ENCODE measurements at places on chromosomes 3 and 15.

- no peak for DNase-seq
- H3K27me3 ChIP-seq, result no peaks in the 10 kb centered on the region
- peaks cover 7% of the 10 kb centered on the region for H3K4me1 ChIP-seq
- no peak overlapping the region for H3K4me3 ChIP-seq
- no peak overlapping the region for H3K27ac ChIP-seq
- H3K36me3 ChIP-seq, result no peaks in the 10 kb centered on the region
Observed at GRCh38 chr15:85514413-85514812, 134.0 kb downstream of the AKAP13 start.

DNA sequence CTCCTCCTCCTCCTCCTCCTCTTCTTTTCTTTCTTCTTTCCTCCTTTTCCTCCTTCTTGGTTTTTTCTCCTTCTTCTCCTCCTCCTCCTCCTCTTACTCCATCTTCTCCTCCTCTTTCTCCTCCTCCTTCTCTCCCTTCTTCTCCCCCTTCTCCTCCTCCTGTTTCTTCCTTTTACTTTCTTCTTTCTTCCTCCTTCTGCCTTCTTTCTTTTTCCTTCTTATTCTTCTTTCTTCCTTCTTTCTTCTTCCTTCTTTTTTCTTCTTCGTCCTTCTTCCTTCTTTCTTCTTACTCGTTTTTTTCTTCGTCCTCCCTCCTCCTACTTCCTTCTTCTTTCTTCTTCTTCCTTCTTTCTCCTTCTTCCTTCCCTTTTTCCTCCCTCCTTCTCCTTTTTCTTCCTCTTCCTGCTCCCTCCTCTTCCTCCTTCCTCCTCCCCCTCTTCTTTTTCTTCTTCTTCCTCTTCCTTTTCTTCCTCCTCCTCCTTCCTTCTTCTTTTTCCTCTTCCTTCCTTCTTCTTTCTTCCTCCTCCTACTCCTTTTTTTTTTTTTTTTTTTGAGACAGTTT lies 92.1 kb downstream of the SLMAP start:
- no peaks in the 10 kb centered on the region for H3K36me3 ChIP-seq
- H3K4me1 ChIP-seq, result no peaks in the 10 kb centered on the region
- H3K27ac ChIP-seq, result no peak overlapping the region
- H3K27me3 ChIP-seq, result no peaks in the 10 kb centered on the region
- no peak overlapping the region for H3K4me3 ChIP-seq

GRCh38 chr15:90209591-90209990 lies 8.5 kb downstream of the SEMA4B start:
- H3K4me1 ChIP-seq, result peaks cover 61% of the 10 kb centered on the region
- H3K36me3 ChIP-seq, result no peaks in the 10 kb centered on the region
- DNase-seq, result no peak
- H3K27me3 ChIP-seq, result no peaks in the 10 kb centered on the region
- no peak overlapping the region for H3K4me3 ChIP-seq
- no peak overlapping the region for H3K27ac ChIP-seq

- H3K27me3 ChIP-seq, result no peaks in the 10 kb centered on the region
- H3K4me3 ChIP-seq, result no peak overlapping the region
- DNase-seq, result no peak
- H3K4me1 ChIP-seq, result no peaks in the 10 kb centered on the region
Observed at GRCh38 chr3:60431599-60431958, 819.7 kb downstream of the FHIT start.

DNA sequence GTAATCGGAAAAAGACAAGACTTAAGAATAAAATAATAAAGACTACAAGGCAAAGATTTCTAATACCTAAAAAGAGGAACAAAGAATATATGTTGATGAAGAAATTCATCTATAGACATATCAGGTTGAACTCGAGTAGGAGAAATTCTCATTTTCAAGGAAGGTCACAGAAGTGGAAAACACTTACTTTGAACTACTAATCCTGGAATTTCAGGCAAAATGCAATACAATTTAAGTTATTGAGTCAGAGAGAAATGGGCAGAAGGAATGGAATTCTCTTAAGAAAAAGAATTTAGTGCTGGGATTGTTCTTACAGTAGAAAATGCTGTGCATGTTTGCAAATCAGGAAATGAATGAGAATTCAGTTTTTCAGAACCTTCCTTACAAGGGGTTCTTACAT lies 135.9 kb upstream of the TGFBR2 start:
- no peaks in the 10 kb centered on the region for H3K27me3 ChIP-seq
- no peaks in the 10 kb centered on the region for H3K36me3 ChIP-seq
- no peaks in the 10 kb centered on the region for H3K4me1 ChIP-seq
- no peak overlapping the region for H3K4me3 ChIP-seq

DNA sequence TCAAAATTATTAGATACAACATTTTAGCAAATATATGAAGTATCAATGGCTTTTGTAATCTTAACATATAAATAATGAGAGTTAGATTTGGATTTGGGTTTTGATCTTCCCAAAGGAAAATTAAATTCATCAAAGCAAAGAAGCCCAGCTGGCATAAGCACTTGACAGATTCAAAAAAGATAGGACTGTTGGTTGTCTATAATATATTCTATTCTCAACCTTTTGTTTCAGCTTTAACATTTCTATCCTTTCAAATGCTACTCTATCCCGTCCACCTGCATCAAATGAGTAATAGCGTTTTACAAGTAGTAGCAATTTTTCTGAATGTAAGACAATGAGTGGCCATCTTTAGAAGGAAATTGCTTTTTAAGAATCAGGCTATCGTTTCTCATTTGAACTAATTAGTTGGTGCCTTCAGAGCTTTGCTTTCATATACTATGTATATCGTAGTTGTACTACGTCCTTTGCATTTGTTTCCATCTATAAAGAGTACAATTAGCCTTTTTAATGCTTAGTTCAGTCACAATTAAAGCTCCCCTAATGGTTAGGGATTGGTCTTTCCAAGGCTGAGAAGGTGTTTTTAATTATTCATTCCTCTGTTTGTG lies 278.0 kb downstream of the UBE2E2 start:
- H3K36me3 ChIP-seq, result no peaks in the 10 kb centered on the region
- no peaks in the 10 kb centered on the region for H3K27me3 ChIP-seq
- H3K4me3 ChIP-seq, result no peak overlapping the region
- no peak for DNase-seq
- no peaks in the 10 kb centered on the region for H3K4me1 ChIP-seq
- no peak overlapping the region for H3K27ac ChIP-seq

Data from right lobe of liver (tissue), 6 donors.